ENCODE measurements at places on chromosomes 11 and 22.
A peak's percentile ranks its signal among the peaks of the same experiment; 100 is the strongest.

DNA sequence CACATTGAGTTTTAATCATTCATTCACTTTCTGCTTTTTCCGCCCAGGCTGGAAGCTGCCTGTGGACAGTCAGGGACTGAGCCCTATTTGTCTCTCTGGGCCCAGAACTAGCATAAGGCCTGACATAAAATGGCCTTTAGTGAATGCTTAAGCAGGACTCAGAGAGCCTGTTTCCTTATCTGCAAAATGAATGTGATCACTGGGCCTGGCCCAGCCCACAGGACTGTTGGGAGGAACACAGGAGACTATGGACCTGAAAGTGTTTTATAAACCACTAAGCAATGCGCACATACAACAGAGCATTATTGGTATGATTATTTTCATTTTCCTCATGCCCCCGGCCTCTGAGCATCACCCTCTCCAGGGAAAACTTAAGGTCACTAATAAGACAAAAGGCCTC is 3.9 kb upstream of the MYH9 start:
- DNase-seq: no peak

- DNase-seq: peak; percentile 6
Observed at GRCh38 chr22:42895087-42895486, 38.0 kb upstream of the ARFGAP3 start.

GRCh38 chr11:64252003-64252872 is 908 bp downstream of the PLCB3 start:
- DNase-seq: no peak

DNA sequence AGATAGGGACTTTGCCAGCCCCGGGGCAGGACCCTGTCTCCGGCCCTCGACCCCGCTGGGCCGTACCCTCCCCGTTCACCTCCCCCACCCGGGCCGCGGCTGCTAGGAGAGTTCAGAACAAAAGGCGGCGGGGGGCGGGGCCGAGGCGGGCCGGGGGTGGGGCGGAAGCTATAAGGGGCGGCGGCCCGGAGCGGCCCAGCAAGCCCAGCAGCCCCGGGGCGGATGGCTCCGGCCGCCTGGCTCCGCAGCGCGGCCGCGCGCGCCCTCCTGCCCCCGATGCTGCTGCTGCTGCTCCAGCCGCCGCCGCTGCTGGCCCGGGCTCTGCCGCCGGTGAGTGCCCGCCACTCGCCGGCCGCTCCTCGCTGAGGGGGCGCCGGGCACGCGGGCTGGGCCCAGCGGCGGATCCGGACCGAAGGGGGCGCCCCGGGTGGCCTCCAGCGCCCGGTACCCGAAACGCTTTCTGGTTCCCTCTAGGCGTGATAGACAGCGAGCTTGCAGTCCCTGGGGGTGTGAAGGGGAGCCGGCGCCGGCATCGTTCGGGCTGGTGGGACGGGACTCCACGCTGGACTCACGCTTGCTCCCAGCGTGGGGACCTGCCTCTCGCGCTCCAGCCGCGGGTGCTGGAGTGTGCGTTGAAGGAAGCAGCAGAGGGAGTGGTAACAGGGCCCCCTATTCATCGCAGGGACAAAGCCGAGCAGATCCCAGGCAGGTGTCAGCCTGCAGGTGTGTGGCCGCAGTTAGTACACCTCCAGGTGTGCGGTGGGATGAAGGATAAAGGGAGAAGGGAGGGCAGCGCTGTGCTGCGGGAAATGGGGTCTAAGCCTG is at the start of gene MMP11:
TSS of gene MMP11 (plus strand) at position 201 of the 825 bp plus-strand sequence. CDS start at position 223, 22 bp downstream.
- DNase-seq: peak; percentile 54

- no peak for DNase-seq
Observed at GRCh38 chr22:39617970-39618757, 47.6 kb downstream of the CACNA1I start.

GRCh38 chr11:34432822-34433221 is 5.9 kb upstream of the CAT start:
- DNase-seq: no peak

DNA sequence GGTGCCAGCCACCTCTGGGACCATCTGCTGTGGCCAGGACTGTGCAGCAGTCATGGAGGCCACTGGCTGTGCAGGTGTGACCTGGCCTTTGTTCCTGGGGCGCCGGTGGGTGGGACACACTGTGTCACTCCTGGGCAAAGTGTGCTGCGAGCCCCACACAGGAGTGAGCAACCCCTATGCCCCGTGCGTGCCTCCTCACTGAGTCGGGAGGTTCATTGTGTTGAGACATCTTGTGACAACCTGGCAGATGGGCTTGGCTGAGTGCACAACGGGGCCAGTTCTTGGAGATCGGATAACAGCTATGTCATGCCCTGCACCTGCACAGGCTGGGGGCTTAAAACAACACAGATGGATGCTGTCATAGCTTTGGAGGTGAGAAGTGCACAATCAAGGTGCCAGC is 13.5 kb downstream of the ANO1 start:
- no peak for DNase-seq

DNA sequence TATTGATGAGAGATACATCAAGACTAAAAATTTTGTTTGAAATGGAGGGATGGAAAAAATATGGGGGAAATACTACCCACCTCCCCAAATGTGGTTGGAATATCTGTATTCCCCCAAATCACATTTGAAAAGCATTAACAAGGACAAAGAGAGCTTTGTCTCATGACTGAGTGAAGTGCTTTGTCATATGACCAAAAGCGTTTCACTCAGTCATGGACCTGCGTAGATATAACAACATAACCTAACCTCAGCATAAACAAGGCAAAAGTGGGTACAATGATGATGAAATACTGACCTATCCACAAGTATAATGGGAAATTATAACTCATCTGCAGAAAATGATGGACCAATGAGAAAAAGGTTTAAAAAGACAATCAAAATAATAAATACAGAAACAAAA is 418.3 kb downstream of the TBC1D22A start:
- no peak for DNase-seq

- DNase-seq: no peak
Observed at GRCh38 chr11:12727563-12728211, 53.5 kb downstream of the TEAD1 start.

DNA sequence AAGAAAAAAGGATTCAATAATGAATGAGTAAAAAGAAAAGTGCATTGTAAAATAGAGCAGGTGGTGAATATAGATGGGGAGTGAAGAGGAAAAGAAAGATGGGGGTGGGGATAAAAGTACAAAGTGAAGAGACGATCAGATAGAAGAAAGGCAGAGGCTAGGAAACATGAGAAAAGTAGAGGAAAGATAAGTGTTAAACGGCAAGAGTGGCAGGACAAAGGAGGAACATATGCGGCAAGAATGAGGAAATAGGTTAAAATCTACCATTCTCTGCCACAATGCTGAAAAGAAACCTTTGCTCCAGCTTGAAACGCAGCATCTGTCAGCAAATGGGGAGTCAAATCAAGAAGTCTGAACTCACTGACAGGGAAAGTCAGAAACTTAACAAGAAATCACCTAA is 6.8 kb downstream of the FUT4 start:
- DNase-seq: no peak

DNA sequence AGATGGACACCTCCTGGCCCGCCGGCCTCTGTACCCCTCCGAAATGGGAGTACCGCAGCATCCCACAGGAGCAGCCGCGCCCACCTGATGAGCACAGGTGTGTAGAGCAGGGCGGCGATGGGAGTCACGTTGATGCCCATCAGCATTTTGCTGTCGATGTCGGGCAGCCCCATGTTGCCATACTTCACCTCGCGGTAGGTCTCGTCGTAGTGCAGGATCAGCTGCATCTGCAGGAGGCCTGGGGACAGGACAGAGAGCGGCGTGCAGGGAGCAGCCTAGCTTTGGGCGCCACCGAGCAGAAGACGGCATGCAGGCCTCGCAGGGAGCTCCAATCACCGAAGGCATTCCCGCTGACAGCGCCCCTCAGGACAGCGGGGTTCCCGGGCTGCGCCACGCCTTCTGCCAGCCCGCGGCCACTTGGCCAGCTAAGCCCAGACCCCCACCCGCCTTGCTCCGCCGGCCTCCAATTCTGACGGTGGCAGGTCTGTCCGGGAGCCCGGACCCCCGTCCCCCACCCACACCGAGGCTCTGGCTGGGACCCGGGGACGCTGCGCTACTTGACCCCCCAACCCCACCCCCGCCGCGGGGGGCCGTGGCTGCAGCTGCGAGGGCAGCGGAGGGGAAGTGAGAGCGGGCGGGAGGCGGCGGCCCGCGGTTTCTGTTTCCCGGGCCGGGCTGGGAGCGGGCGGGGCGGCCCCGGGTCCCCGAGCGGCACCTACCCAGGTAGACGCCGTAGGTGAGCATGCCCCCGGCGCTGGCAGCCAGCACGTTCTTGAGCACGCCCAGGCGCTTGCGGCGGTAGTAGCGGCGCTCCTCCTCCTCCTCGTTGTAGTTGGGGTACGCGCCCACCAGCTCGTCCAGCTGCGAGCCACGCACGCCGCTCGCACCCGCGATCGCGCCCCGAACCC is 705 bp downstream of the UNC93B1 start:
- peak; percentile 55 for DNase-seq

DNA sequence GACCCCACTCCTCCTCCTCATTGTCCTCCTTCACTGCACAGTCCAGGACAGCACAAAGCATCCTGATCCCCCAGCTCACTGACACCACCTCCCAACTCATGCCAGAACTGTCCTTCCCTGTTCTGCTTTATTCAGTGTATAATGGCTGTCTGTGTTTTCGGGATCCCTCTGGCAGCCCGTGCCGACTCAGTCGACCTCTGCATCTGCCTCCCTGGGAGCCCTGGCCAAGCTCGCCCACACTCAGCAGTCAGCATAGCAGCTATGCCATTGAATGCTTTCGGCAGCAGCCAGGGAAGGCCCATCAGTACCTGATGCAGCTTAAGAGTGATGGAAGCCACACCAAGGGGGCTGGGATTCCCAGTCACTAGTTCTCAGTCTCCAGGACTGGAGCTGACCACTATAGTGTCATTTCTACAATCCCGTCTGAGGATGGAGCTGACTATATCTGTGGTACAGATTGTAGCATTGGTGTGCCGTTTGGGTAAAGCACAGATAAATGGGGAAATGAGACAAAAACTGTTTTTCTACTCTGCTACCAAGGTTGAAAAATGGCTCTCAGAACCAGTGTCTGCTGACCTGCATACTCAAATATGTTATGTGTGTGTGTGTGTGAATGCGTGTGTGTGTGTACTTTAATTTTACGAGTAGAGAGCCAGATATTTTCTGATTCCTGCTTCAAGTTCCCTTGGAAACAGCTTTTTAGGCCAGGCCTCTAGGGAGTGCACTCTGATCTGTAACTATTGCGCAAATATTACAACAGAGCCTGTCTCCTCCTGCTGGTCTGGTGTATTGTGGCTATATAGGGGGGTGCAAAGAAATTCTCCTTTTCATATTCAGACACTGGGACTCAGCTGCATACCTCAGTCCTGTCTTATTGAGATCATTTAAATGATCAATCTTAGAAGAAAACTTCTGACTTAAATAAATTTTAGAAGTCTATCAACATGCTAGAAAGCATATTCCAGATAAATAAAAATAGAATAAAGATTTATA is 78.8 kb upstream of the TOP3B start:
- no peak for DNase-seq

DNA sequence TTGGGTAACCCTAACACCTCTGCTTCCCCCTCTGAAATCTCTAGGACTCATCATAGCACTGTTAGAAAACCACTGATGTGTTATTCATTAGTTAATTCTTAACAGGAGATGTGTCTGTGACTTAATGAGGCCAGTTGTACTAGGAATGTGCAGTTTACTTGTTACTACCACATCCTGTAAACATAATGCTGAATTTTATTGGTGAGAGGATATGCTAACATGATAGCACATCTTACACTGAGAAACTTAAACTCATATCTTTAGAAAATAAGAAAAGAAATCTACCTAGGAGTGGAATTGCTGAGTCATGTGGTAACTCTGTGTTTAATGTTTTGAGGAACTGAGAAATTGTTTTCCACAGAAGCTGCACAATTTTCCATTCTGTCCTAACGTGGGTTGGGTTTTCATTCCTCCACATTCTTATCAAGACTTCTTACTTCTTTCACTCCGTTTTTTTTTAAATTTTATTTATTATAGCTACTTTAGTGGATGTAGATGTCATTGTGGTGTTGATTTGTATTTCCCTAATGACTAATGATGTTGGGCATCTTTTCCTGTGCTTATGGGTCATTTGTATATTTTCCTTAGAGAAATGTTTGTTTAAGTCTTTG is 33.7 kb downstream of the RNF121 start:
- no peak for DNase-seq
